ENCODE measurements at places on chromosomes 16 and 17. TPM values are rescaled to one million over a fixed set of nuclear protein-coding genes. Genes with fewer than 3 reads are reported as not detected.

- peaks cover 58% of the 10 kb centered on the region for H3K4me1 ChIP-seq
- no peak overlapping the region for H3K4me3 ChIP-seq
- DNase-seq: peak; percentile 72
- H3K36me3 ChIP-seq: no peaks in the 10 kb centered on the region
- peak overlapping the region; percentile 97 for H3K27ac ChIP-seq
- H3K27me3 ChIP-seq: no peaks in the 10 kb centered on the region
Measured at GRCh38 chr17:38417210-38417951, 10.9 kb upstream of the ARHGAP23 start.

GRCh38 chr16:87692176-87692575 lies 73.6 kb downstream of the KLHDC4 start:
- H3K27ac ChIP-seq: no peak overlapping the region
- peaks cover 45% of the 10 kb centered on the region for H3K27me3 ChIP-seq
- H3K4me1 ChIP-seq: peaks cover 8% of the 10 kb centered on the region
- H3K36me3 ChIP-seq: no peaks in the 10 kb centered on the region
- H3K4me3 ChIP-seq: no peak overlapping the region
- DNase-seq: no peak

- H3K27ac ChIP-seq: no peak overlapping the region
- no peak overlapping the region for H3K4me3 ChIP-seq
- no peaks in the 10 kb centered on the region for H3K4me1 ChIP-seq
Measured at GRCh38 chr16:66459878-66460277, 32.8 kb downstream of the BEAN1 start.

Gene KIF1C
- polyA plus RNA-seq: 164 TPM

- H3K27ac ChIP-seq: peak overlapping the region; percentile 62
- peak; percentile 72 for DNase-seq
- no peaks in the 10 kb centered on the region for H3K27me3 ChIP-seq
Measured at GRCh38 chr17:66508896-66509844, 206.8 kb downstream of the PRKCA start.

DNA sequence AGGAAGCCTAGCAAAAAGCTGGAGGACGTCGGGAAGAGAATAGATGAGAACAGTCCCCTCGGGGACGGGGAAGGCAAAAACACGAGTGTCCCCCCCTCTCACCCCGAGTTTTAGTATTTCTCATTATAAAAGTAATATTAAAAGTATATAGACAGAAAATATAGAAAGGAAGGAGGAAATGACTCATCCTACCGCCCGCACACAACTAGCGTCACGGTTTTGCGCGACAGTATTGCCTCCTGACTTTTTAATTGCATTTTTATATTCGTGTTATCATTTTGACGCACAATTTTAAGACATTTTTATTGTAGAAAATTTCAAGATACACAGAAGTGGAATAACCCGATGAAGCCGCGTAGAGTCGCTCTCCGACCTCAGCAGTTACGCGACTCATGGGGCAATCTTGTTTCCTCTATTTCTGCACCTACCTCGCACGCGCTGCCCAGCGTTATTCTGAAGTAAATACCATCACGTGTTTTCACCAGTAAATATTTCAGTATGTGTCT lies 652 bp upstream of the SLC25A19 start:
- H3K4me1 ChIP-seq: peaks cover 10% of the 10 kb centered on the region
- peak overlapping the region; percentile 96 for H3K27ac ChIP-seq
- peak; percentile 84 for DNase-seq
- peak overlapping the region; percentile 71 for H3K4me3 ChIP-seq
- H3K27me3 ChIP-seq: no peaks in the 10 kb centered on the region

GRCh38 chr16:68510775-68511174 lies 28.3 kb upstream of the ZFP90 start:
- H3K27ac ChIP-seq: no peak overlapping the region
- H3K4me1 ChIP-seq: no peaks in the 10 kb centered on the region
- no peaks in the 10 kb centered on the region for H3K36me3 ChIP-seq
- peaks cover 11% of the 10 kb centered on the region for H3K27me3 ChIP-seq
- no peak overlapping the region for H3K4me3 ChIP-seq
